Inflammatory macrophage treated with lipopolysaccharide for 1 hour (primary cell): ENCODE measurements at places on chromosomes 12 and 14.

- DNase-seq = no peak
Measured at GRCh38 chr12:118922405-118922804, 58.9 kb upstream of the SRRM4 start.

GRCh38 chr12:47889040-47889439 lies 15.8 kb downstream of the VDR start:
- peak; percentile 86 for DNase-seq

DNA sequence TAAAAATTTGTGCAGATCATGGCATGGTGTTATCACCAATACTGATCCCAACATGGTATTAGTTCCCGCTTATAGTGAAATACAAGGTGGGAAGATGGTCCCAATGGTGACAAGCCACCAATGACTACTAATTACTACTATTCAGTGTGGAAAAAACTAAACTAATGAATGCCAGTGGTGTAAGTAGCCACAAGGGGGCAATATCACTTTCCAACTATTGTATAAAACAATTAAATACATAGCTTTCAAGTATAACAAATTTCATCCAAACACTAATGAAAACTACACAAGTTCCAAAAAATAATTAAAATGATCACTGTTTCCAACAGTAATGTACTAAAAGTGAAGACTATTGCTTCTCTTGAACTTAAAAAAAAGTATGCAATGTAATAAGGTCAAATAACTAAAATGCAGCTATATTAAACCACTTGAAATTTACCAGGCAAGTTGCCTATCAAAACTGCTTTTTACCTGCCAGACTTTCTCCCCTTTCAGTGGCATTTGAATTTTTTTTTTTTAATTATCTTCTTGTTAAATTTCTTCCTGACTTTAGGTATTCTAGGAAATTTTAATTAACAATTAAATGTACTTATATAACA lies 58.0 kb downstream of the PAPLN start:
- DNase-seq = peak; percentile 61

GRCh38 chr12:89307474-89308253 lies 44.6 kb downstream of the DUSP6 start:
- no peak for DNase-seq

- no peak for DNase-seq
Measured at GRCh38 chr12:114894076-114894475, 210.1 kb upstream of the TBX3 start.

DNA sequence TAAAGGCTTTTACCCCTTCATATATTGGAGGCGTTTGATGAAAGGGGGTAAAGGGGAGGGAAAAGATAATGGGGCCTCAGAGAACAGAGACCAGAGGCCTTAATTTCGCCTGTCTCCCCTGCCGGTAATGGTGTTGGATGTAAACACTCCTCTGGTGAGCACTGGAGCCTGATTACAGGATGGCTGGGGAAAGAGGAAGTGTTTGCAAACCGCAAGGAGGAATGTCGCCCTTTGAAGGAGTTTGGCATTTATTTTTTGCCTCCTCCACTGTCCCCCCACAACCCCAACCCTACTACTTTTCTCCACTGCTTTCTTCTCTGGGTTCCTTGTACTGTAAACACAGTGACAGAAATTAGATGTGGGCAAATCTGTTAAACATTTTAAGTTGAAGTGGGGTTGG lies 211.9 kb upstream of the TBX3 start:
- no peak for DNase-seq

- DNase-seq = no peak
Measured at GRCh38 chr12:1912580-1913376, 5.7 kb downstream of the CACNA2D4 start.

- DNase-seq = peak; percentile 68
Measured at GRCh38 chr12:69284131-69284530, 44.8 kb downstream of the CPSF6 start.

DNA sequence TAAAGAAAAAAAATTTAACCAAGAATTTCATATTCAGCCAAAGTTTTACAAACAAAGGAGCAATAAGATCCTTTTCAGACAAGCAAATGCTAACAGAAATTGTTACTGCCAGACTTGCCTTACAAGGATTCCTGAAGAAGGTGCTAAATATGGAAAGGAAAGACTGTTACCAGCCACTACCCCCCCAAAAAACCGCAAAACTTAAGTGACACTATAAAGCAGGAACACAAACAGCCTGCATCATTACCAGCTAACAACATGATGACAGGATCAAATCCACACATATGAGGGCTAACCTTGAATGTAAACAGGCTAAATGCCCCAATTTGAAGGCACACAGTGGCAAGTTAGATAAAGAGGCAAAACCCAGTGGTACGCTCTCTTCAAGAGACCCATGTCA lies 55.7 kb downstream of the APOBEC1 start:
- no peak for DNase-seq

DNA sequence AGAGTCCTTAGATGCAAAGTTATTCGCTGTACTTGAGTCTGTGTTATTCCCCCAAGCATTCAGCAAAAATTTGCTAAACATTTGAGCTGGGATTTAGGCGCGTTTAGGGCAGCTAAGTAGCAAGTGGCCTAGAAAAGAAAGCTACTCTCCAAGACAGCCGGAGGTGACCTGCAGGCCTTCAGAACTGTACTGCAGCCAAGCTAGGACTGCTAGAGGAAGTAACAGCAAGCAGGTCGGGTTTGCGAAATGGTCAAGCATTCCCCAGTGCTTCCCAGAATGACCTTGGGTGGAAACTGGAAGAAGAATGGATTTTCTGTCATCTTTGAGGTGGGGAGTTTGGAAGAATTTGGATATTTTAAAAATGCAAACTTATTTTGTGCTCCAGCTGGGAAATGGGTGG lies 287.5 kb downstream of the FOXN3 start:
- DNase-seq = no peak
